ENCODE measurements at places on chromosomes 2 and 18.

DNA sequence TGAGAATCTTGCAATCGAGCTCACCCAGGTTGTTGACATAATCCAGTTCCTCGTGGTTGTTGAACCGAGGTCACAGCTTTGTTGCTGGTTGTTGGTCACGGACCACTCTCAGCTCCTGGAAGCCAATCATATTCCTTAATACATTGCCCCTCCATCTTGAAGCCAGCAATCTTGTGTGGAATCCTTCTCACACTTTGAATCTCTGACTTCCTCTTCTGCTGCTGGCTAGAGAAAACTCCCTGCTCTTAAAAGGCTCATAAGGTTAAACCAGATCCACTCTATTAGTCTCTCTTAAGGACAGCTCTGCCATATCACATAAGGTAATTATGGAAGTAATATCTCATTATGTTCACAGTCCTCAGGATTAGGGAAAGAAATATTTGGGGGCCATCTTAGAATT is 41.1 kb downstream of the SP140 start:
- DNase-seq, result no peak

DNA sequence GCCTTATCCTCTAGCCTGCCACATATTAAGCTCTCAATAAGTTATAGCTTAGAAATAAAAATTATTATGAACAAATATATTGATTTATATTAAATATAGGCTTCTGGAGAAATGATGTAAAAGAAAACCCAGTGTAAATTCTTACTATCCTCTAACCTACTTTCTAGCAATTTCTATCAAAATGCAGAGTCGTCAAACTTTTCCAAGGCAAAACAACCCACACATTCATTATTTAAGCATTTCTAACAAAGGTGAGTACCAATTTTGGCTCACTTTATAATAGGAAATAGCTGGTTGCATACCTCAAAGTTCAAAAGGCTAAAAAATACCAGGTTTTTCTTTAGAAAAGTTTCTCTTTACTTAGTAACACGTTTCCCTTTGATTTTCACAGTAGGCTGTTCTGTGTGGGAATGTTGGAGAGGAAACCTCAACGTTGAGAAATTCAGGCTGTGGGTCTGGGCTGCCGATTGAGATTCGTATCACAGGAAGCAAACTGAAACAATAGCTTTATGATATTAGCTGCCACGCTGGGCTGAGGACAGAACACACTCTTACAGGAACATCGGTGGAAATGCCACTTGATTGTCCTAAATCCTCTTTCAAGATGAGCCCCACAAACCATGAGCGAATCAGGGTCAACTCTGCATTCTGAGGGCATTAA is 53.0 kb downstream of the EPAS1 start:
- DNase-seq, result no peak

DNA sequence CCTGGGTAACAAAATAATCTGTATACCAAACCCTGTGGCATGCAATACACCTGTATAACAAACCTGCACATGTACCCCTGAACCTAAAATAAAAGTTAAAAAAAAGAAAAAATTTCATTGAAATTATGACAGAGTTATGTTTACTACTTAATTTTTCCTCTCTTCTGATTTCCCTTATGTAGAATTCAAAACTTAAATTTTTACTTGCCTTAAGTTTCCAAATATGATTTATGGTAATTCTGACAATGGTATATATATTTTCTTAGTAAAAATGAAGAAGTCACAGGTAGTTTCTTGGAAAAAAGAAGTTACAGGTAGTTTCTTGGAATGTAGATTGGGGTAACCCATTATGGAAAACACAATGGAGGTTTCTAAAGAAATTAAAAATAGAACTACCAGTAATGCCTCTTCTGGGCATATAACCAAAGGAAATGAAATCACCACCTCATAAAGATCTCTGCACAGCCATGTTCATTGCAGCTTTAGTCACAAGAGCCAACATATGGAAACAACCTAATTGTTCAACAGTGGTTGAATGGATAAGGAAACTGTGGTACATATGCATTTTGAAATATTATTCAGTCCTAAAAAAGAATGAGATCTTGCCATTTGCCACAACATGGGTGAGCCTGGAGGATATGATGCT is 164.9 kb downstream of the BABAM2 start:
- DNase-seq, result no peak

- no peak for DNase-seq
Observed at GRCh38 chr2:191478799-191479679, 198.9 kb upstream of the NABP1 start.

DNA sequence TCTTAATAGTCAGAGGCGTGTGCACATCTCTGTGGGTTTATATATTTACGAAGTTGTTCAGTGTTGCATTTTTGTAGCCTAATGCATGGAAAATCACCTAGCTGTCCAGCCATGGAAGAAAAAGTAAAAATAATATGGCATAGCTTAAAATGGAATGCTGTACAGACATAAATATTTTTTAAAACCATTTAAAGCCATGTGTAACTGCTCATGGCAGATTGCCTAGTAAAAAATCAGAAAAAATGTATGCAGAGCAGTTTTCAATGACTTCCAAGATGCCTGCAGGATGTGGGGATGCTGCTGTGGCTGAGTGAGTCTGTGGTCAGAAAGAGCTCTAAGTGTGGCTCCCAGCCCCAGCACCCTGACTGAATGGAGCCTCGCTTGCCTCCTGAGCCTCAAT is 64.8 kb upstream of the ALKAL2 start:
- DNase-seq, result no peak

DNA sequence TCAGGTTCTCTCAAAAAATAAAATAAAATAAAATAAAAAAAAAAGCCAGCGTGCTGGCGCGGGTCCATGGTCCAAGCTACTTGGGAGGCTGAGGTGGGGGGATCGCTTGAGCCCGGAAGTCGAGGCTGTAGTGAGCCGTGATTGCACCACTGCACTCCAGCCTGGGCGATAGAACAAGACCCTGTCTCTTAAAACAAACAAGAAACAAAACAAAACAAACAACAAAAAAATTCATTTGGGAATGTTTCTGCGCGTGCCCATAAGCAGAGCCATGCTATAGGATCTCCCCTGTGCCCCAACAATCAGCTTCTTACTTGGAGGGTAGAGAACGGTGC is 16.4 kb upstream of the CD8A start:
- no peak for DNase-seq

GRCh38 chr2:130381145-130381544 is 25.3 kb downstream of the PTPN18 start:
- DNase-seq, result no peak

DNA sequence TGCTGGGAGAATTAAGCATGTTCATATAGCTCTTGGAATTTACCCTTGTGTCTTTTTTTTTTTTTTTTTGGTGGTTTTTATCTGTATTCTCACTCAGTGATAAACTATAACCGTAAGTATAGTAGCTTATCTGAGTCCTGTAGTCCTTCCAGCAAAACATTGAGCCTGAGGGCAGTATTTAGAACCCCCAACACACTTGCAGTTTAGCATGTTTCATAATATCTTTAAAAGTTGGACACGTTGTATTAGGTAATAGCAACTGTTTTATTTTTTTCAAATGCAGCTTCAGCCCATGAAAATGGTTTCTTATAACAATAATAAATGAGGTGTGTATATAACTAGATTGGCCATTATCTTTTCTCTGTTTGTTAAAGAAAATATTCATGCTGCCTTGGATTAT is 603.5 kb upstream of the HS6ST1 start:
- no peak for DNase-seq

GRCh38 chr2:61414674-61415073 is 56.2 kb downstream of the USP34 start:
- DNase-seq, result no peak

Data from AG04450 (cell line).